ENCODE measurements at places on chromosomes 6 and 20.

DNA sequence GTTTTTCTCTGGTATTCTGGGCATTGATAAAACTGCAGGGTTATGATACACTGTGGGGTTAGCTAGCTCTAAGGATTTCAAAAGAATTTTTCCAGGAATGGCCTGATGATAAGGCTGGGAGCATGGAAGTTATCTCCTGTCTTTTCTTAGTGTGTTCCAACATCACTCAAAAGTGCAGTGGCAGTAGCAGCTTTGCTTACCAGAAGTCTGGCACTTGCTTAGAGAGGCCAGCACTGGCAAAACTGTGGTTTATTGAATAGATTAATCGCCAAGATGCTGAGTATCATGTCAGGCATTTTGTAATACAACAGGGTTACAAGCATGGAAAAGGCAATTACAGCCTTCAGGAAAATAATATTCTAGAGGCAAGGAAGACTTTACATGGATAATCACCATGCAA, 719.5 kb upstream of the GJE1 start:
- DNase-seq = no peak

- DNase-seq = no peak
Observed at GRCh38 chr20:24459733-24460132, 9.7 kb upstream of the SYNDIG1 start.

GRCh38 chr6:117306227-117306790, 41.0 kb downstream of the VGLL2 start:
- DNase-seq = no peak

DNA sequence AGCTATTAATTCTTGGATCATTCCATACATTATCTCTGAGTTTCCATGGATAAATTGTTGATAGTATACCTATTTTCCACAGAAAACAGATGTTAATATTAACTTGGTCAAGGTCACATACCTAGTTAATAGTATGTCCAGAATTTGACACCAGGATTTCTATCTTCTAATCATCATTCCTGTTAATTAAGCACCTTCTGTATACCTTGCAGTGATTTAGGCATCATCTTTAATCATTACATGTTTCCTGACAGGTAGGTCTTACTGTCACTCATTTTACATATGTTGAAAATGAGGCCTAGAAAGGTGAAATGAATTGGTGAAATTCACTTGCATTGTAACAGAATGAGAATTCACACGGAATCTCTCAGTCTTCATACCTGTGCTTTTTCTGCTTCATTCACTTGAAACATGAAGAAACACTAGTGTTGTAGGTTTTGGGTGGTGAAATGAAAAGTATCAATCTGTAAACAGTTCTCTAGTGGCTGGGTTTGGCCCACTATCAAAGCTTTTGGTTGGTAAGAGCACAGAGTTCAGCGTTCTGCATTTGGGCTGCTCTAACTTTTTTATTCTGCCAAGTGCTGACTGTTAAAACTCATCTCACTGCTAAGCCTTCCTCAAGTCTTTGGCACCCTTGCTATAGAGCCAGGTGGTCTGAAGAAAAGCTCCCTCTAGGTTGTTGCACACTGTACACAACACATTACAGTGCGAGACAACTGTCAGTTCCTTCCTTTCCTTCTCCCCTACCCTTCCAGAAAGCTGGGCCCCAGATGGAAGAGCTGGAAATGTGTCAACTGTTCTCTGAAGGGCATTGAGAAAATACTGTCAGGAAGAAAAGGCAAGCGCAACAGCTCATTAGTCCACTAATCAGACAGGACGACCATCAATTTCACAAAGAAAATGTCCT, 57.8 kb upstream of the C20orf144 start:
- DNase-seq = no peak

GRCh38 chr6:2718334-2719092, 32.2 kb downstream of the MYLK4 start:
- DNase-seq = peak; percentile 66

- no peak for DNase-seq
Observed at GRCh38 chr6:135280375-135281136, 99.4 kb downstream of the MYB start.

GRCh38 chr20:745683-746301, 22.5 kb downstream of the SLC52A3 start:
- no peak for DNase-seq

DNA sequence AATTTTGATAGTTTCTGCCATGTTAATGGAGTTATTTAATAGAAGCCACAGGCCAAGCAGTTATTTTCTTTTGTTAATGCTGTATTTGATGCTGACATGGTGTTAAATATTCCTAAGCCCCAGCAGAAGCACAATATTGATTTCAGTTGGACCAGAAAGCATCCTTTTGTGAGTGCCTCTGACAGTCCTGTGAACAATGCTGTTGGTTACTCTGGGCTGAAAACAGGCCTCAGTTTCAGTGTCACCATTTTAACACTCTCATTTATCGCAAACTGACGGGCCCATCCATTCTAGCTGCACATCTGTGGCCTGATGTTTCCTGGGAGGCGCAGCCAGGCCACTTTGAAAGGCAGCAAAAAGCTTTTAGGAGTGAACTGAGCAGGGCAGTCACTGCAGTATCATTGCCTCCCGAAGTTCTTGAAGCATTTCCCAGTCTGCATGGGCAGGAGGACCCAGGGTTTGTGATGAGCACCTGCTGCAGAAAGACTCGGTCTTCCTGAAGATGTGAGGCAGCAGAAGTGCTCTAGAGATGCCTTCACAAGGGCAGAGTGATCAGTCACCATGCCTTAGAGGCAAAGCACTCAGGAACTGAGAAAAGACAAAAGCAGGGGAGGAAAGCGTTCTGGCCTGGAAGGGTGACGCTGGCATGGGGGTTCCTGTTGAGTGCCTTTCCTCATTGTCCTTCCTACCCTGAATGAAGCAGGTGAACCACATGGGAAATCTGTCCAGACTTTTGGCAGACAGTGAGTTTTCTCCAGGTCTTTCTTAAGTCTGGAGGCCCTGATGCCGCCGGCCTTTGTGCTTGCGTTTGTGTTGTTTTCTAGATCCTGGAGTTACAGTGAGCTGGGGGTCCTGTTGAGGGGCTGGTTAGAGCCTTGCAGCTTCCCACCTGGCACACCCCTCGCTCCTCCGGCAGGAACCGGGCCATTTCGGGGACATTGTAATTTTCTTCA, 74.0 kb downstream of the ZDHHC14 start:
- no peak for DNase-seq

DNA sequence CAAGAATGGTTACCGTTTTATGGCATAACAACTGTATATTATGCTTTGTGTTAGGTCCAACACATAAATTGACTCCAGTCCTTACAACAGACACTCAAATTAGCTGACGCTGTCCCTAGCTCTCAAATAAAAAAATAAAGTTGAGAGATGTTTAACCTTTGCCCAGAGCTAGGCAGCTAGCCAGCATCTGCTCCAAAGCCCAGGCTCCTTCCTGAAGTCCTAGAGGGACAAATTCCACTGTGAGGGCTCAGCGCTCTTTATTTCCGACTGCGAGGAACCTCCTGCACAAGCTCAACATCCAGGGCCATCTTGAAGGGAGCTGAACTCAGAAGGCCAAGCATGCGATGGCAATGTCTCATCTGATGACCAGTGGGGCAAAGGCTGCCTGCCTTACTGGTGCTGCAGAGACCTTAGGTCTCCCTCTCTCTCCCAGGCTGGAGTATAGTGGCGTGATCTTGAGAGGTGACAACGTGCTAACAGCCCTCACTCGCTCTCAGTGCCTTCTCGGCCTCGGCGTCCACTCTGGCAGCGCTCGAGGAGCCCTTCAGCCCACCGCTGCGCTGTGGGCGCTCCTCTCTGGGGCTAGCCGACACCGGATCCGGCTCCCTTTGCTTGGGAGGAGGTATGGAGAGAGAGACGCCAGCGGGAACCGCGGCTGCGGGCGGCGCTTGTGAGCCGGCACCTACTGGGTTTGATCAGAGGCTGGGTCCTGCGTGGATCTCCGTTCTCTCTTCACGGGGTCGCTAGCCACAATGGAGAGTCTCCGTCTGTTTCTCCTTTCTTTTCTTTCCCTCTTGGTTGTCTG, 24.7 kb upstream of the GFOD1 start:
- peak; percentile 31 for DNase-seq

DNA sequence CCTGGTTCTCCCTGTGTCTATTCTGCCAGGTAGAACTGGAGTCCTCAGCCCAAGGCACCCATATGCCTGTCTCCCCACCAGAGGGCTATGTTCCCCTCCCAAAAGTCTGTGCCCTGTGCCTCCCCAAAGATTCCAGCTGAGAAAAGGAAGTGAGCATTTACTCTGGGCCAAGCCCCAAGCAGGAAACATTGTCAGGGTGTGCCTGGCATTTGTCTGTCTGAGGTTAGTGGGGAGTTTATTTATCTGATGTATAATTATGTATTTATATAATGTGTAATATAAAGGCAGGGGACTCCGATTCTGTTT, 5.6 kb downstream of the GDF5 start:
- DNase-seq = no peak

- DNase-seq = no peak
Observed at GRCh38 chr6:14896475-14896874, 349.4 kb upstream of the JARID2 start.

DNA sequence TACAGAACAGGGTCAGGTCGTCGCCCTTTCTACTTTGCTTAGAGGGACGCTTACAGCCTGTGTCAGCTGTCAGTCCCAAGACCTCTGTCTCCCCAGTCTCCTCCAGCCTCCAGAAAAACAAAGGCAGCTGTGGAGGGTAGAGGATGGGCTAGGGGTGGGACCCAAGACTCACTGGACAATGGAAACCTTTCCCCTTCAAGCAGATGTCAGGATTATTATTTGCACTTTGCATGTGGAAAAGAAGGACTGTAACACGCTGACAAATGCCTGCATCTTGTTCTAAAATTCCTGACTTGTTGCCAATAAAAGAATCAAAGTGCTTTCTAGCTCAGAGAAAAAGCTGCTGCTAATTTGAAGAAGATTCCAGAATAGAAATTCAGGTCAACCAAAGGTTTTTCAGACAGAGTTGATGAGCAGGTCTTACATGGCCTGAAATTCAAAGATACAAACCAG, 58.7 kb downstream of the SNX5 start:
- no peak for DNase-seq

- DNase-seq = no peak
Observed at GRCh38 chr6:113701552-113702254, 155.4 kb upstream of the MARCKS start.

DNA sequence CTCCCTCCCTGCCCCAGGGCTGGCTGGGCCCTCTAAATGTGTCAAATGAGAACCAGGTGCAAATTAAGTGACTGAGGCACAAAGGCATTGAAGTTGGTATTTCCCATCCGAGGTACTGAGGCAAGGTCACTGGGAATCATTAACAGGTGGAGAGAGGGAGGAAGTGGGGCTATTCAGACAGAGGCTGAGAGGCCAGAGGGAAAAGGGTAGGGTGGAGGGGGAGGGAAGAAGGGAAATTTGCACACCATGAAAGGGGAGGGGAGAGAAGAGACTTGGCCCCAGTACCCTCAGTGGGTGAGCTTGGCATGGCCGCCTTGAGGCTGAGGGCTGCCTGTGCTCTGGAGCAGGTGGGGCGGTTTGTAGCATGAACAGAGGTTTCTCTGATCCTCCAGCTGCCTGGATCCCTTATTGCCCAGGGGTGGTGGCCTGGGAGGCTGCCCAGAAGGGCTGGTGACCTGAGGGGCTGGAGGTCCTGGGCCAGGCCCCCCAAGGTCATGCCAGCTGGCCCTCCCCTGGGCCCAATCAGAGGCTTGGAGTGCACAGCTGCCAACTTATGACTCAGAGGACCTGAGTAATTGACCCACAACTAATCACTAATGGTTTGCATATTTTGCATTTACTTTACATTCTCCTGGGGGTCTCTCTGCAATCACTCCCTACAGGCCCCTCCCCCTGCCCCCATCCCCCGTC, 40.3 kb upstream of the ZFAND3 start:
- no peak for DNase-seq

GRCh38 chr6:112027942-112028674, 25.8 kb upstream of the CCN6 start:
- DNase-seq = no peak

DNA sequence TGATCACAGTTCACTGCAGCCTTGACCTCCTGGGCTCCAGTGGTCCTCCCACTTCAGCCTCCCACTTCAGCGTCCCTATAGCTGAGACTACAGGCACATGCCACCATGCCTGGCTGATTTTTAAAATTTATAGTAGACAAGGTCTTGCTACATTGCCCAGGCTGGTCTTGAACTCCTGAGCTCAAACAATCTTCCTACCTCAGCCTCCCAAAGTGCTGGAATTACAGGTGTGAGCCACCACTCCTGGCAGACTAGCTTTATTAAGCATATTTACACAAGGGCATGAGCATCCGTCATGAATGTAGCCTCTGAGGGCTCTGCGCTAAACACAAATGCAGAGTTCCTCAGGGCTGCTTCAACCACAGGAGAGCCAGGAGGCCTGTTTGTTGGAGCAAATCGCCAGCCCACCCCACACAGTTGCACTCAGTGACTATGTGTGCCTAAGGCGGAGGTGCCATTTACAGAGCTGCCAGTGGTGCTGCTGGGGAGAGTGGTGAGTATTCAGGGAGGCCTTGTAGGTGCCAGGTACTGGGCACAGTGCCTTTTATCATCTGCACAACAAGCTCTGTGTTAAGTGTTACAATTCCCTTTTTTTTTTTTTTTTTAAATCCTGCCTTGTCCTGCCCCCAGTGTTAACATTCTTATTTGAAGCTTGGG, 78.2 kb downstream of the PSMG4 start:
- DNase-seq = no peak

- DNase-seq = peak; percentile 46
Observed at GRCh38 chr6:42532038-42532669, 31.7 kb upstream of the UBR2 start.

- no peak for DNase-seq
Observed at GRCh38 chr6:162777091-162777490, 49.3 kb downstream of the PACRG start.

GRCh38 chr6:125802943-125803377, 12.2 kb downstream of the NCOA7 start:
- peak; percentile 26 for DNase-seq

DNA sequence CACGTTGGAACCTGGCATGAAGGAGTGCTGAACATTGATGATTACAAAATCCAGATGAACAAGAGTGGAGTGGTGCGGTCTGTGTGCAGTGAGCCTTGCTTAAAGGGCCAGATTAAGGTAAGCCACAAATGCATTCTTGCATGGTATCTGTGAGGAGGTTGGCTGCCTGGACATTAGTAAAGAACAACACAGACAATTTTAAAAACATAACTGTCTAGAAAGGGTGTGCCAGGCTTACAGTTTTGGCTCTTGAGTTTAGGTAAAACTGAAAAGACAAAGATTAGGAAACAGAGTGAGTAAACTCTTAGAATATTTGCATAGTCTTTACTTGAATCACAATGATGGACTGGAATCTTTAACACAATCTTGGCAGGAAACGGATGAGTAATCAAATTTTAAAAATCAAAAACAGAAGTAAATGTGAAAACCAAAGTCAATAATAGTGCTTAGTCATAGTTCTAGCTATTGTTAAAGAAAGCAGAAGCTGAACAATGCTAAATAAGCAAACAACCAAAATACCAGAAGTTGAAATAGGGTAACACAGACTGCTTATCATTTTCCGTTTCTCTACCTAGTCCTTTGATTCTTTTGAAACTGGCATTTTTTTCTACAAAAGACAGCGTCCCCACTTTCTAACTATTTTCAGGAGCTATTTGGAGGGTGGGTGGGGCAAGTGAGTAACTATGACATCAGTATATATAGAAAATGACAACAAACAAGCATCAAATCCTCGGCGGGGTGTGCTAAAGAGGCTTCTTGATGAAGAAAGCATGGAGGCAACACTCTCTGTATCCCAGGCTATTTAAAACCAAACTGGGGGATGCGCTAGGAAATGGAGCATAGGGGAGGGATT, 185.8 kb upstream of the RAB32 start:
- DNase-seq = peak; percentile 64
